ENCODE measurements at places on chromosomes 7 and 10.

DNA sequence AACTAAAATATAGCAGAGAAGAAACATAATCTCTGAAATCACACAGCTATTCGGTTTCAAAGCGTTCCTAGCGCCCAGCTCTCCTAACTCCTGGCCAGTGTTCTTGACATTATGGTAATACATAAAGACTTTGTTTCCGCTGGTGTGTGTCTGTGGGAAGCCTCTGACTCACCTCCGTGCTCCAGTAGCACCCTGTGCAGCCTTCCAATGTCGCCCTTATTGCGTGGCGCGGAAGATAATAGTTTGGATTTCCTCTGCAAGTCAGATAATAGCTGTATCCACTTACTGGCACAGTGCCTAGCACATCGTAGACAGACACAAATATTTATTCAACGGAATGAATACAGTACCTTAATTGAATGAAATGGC, 570 bp downstream of the BMS1 start:
- DNase-seq = no peak

- no peak for DNase-seq
Observed at GRCh38 chr10:132729810-132730572, 56.0 kb downstream of the NKX6-2 start.

- DNase-seq = no peak
Observed at GRCh38 chr10:88500656-88501055, 82.5 kb downstream of the RNLS start.

- no peak for DNase-seq
Observed at GRCh38 chr7:101969997-101970585, 152.7 kb downstream of the CUX1 start.

GRCh38 chr10:81179324-81179723, 641.6 kb downstream of the SH2D4B start:
- no peak for DNase-seq

DNA sequence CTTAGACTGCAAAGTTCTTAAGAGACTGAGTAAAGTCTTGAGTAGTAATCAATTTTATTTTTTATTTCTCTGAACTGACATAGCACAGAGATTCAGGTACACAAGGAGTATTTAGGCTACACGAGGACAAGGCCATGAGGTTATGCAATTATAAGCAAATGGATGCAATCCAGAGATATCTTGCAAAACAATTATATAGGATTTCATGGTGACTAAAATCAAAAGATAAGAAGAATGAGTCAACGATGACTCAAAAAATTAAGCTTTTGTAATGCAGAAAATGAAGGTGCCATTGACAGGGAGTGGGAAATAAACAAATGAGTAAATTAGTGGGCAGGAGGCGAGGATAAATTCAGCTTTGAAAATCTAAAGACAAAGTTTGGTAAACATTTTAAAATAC, 66.7 kb upstream of the MYO3A start:
- DNase-seq = no peak

Data from stimulated activated CD4-positive, alpha-beta T cell treated with anti-CD3 and anti-CD28 coated beads, Interleukin-4, amount 100 ng/mL, for 48 hours (primary cell).